Frontal cortex (tissue), 4 donors: ENCODE measurements at places on chromosomes 5 and 9.

DNA sequence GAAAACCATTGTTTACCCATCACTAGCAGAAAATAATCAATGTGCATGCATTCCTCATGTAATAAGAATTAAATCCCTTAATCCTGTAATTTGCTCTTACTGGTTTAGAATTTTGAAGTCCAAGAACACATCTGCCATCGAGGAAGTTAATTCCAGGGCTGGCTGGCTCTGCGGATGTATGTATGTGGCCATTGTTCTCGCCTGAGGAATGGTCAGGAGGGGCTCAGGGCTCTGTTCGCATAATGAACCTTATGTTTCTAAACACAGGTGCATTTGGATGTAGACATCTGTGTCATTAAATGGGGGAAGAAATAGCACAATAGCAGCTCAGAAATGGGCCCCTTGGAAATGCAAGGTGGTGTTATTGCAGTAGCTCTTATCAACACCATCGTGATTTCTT is 148.6 kb upstream of the GAS1 start:
- DNase-seq, result no peak

DNA sequence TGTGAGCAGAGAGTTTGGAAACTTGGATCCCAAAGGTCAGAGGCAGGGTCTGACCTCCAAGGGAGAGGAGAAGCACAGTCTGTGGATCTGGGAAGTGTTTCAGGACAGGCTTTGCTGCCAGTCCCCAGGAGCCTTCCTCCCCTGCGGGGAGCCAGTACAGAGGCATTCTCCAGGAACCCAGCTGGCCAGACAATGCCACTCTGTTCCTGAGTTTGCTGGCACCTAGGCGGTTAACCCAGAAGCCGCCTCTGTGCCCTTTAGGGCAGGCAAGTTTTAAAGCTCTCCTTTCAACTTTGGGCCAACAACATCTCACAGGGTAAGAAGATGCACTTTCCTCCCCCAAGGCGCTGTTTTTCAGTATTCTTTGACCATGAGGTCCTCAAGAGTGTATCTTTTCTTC is 37.0 kb upstream of the FGF1 start:
- no peak for DNase-seq

GRCh38 chr5:95533761-95534160 is 21.0 kb downstream of the SKIC3 start:
- no peak for DNase-seq

DNA sequence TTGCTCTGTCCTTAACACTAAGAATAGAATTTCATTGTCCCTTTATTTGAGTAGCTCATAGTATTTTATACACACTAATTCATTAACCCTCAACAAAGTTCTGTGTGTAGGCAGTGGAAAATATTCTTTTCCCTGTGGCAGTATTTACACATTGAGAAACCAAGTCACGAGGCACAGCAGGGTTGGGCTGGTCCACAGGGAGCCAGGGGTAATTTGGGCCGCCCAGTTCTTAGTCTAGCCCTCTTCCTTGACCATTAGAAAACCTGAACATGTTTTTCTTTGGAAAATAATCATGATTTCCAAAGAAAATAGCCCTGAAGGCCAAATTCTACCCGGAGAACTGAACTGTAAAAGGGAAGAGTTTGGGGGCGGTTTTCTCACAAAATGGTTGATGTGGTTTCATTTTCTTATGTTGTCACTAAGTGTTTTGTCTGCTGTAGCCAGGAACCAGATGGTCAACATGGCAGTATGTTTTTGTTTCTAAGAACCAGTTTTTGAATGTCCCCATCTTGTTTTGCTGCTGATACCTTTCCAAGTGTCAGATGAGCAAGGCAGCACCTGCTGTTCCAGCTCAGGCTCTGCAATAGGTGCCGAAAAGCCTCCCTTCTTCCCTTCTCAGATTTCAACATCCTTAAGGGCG is 29.6 kb downstream of the ARHGEF28 start:
- DNase-seq, result no peak

- DNase-seq, result no peak
Measured at GRCh38 chr5:96651047-96651446, 11.1 kb upstream of the CAST start.

DNA sequence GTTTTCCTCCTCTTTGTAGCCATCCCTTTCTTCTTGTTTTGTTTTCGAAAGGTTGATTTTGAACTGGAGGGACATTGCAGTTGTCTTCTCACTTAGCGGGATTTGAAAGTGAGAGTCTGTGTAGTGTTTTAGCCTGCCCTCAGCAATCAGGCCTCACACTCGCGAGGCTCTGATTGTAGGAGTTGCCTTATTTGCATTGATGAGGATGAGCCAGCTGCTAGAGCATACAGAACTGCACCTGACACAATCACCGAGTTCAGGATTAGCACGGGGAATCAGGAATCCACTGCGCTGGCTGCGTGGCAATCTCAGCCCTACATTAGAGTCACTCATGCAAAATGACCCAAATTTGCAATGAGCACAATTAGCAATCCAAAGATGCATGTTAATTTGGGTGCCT is 122.5 kb upstream of the TMEM161B start:
- DNase-seq, result no peak

- DNase-seq, result no peak
Measured at GRCh38 chr5:156974328-156974727, 11.3 kb upstream of the TIMD4 start.

- no peak for DNase-seq
Measured at GRCh38 chr5:36323926-36324781, 22.5 kb upstream of the RANBP3L start.

GRCh38 chr9:135347461-135347860 is 132.1 kb upstream of the PPP1R26 start:
- no peak for DNase-seq
